ENCODE measurements at places on chromosomes 2 and 18. TPM values are rescaled to one million over a fixed set of nuclear protein-coding genes. Genes with fewer than 3 reads are reported as not detected.
A peak's percentile ranks its signal among the peaks of the same experiment; 100 is the strongest.

DNA sequence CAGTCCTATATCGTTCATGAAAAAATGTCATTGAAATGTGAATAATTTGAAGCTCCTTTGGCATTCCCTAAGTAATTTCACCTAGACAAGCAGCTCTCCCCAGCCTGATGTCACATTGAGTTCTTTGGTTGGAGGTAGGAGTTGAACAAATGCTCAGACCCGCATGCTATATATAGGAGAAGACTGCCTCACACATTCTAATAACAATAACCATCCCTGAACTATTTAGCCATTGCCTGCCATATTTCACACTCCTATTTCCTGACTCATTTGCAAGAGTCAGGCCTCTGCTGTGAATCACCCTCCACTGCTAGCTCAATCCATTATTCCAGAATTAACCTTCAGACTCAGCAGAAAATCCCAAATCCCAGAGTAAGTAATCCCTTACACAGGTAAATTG, 256.6 kb upstream of the ACVR2A start:
- H3K27ac ChIP-seq = no peak overlapping the region
- no peak overlapping the region for H3K4me3 ChIP-seq
- H3K27me3 ChIP-seq = no peaks in the 10 kb centered on the region

DNA sequence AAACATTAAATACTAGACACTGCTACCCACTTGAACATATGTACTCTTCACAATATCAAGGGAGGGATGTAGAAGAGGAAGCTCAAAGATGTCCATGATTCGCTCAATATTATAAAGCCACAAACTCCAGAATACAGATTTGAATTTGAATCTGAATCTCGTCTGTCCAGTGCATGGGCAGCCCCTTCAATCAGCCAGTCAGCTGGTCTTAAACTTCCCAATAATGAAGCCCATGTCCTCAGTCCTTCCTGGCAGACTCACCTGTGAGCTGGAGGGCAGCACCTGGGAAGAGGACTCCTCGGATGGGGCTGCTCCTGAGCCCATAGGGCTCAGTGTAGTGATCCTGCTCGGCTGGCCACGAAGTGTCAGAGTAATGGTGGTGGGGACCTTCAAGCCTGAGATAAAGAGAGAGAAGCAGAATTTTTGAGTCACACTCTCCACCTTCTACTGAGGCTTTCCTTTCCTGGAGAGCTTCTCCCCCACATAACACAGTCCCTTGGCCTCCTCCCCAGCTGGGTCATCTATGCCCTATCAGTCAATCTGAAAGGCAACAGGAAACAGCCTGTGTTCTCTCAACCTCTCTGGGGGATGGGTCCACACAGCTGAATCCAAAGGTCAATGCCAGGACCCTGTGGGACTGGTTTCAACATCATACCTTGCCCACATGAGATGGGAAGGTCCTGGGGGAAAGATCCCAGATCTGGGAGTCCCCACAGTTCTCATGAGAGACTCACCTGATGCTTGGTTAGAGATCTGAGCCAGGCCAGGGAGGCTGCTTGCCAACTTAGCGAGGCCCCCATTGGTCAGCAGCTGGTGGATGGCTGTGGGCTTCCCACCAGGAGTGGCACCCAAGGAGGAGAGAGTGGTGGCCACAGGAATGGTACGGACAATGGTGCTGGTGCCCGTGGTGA, 36.5 kb downstream of the KANSL3 start:
- no peak overlapping the region for H3K27ac ChIP-seq
- DNase-seq = no peak
- peaks cover 56% of the 10 kb centered on the region for H3K36me3 ChIP-seq
- H3K4me1 ChIP-seq = no peaks in the 10 kb centered on the region
- H3K4me3 ChIP-seq = no peak overlapping the region

- DNase-seq = no peak
- H3K4me3 ChIP-seq = no peak overlapping the region
- H3K4me1 ChIP-seq = peaks cover 9% of the 10 kb centered on the region
- H3K36me3 ChIP-seq = no peaks in the 10 kb centered on the region
Observed at GRCh38 chr2:98458667-98459380, 14.2 kb downstream of the INPP4A start.

DNA sequence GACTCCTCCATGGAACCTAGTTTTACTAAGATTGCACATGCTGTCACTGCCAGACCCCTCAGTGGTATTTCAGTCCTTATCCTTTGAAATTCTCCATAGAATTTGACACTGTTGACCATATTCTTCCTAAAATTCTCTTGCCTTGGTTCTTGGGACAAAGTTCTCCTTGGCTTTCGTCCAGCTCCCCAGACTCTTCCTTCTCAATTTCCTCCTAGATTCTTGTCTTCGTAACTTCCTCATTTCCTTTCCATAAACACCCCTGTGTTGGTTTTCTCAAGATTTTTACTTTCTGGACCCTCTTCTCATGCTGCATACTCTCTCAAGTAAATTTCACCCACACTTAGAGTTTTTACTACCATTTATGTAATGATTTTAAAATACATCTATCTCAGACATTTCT, 96.6 kb upstream of the TWSG1 start:
- DNase-seq = no peak
- no peak overlapping the region for H3K27ac ChIP-seq
- no peaks in the 10 kb centered on the region for H3K27me3 ChIP-seq
- H3K36me3 ChIP-seq = peaks cover 30% of the 10 kb centered on the region
- no peak overlapping the region for H3K4me3 ChIP-seq

- no peak overlapping the region for H3K4me3 ChIP-seq
- H3K36me3 ChIP-seq = no peaks in the 10 kb centered on the region
- H3K27me3 ChIP-seq = no peaks in the 10 kb centered on the region
- no peak for DNase-seq
- peak overlapping the region; percentile 0 for H3K27ac ChIP-seq
Observed at GRCh38 chr2:139122711-139123158, 342.5 kb upstream of the NXPH2 start.

- H3K27me3 ChIP-seq = no peaks in the 10 kb centered on the region
- DNase-seq = no peak
- H3K27ac ChIP-seq = no peak overlapping the region
- peaks cover 10% of the 10 kb centered on the region for H3K4me1 ChIP-seq
Observed at GRCh38 chr2:164569378-164569777, 51.9 kb downstream of the GRB14 start.

GRCh38 chr2:176177580-176178037, 10.9 kb upstream of the HOXD1 start:
- H3K4me1 ChIP-seq = peaks cover 10% of the 10 kb centered on the region
- DNase-seq = no peak
- no peak overlapping the region for H3K27ac ChIP-seq
- peak overlapping the region; percentile 63 for H3K4me3 ChIP-seq

DNA sequence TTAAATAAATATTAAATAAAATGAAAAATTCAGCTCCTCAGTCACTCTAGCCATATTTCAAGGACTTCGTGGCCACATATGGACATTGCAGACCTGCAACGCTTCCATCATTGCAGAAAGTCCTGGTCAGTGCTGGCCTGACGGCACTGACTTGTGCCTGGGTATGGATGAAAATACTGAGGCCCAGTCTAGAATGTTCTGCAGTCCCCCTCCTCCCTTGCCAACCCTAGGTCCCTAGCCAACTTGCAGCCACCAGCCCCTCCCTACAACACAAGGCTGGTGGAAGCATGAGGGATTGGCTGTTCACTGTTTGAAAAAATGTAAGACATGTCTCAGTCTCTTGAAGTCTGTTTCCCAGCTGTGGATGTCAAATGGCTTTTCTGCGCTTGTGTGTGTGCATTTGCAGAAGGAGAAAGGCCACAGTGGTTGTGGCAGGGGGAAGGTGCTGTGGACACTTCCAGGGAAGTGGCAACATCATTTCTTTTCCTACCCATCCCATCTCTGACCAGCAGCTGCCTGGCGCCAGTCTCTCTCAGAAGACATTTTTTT, 9.9 kb downstream of the IGFBP5 start:
- H3K27me3 ChIP-seq = no peaks in the 10 kb centered on the region
- peak overlapping the region; percentile 53 for H3K27ac ChIP-seq
- no peak for DNase-seq
- no peak overlapping the region for H3K4me3 ChIP-seq

DNA sequence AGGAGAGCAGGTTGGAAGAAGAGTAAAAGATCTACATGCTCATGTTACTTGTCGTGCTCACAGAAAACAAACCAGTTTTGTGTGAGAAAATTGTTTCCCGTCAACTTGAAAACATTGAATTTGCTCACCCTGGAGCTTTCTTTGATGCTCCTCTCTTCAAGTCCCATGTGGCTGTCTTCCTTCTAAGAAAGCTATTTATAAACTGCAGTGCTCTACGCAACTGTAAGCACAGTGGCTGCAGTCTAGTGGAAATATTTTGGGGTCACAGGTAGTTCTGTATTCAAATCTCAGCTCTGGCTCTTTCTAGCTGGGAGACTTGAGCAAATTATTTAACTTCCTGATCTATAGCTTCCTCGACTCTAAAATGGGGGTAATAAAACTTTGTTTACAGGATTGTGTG, 211.8 kb downstream of the PLCL1 start:
- H3K4me1 ChIP-seq = no peaks in the 10 kb centered on the region
- no peak overlapping the region for H3K4me3 ChIP-seq
- no peak overlapping the region for H3K27ac ChIP-seq
- DNase-seq = no peak
- H3K27me3 ChIP-seq = peaks cover 24% of the 10 kb centered on the region

GRCh38 chr2:191938779-191939178, 91.9 kb upstream of the CAVIN2 start:
- H3K27ac ChIP-seq = no peak overlapping the region
- peaks cover 36% of the 10 kb centered on the region for H3K4me1 ChIP-seq
- H3K27me3 ChIP-seq = peaks cover 2% of the 10 kb centered on the region
- DNase-seq = no peak

DNA sequence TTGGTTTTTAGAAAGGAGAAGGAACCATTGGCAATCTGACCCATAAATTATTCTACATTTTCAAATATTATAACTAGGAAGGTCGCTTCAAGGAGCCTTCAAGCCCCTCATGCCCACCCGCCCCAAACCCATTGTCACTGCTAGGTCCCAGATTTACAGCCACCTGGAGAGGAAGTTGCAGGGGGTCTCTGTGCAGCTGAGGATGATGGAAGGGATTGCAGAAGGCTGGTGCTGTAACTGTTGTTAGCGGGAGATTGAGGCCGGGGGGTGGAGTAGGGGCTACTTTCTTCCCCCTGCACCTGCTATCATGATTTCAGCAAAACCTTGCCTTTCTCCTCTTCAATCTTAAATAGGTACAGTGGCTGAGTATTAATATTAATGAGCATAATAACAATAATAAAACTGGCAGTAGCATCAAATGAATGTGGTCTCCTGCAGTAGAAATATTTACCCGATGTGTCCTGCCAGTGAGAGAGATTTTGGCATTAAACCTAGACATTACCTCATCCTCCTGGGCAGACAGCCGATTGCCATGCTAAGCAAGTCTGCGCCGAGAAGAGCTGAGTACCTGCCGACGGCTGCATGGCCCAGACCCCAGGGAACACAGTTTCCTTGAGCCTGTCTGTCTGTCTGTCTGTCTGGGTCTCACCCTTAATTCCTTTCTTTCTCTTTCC, 225.4 kb downstream of the FAM210A start:
- H3K36me3 ChIP-seq = peaks cover 13% of the 10 kb centered on the region
- DNase-seq = no peak
- H3K27ac ChIP-seq = peak overlapping the region; percentile 86
- H3K27me3 ChIP-seq = peaks cover 10% of the 10 kb centered on the region
- peaks cover 32% of the 10 kb centered on the region for H3K4me1 ChIP-seq
- peak overlapping the region; percentile 8 for H3K4me3 ChIP-seq

DNA sequence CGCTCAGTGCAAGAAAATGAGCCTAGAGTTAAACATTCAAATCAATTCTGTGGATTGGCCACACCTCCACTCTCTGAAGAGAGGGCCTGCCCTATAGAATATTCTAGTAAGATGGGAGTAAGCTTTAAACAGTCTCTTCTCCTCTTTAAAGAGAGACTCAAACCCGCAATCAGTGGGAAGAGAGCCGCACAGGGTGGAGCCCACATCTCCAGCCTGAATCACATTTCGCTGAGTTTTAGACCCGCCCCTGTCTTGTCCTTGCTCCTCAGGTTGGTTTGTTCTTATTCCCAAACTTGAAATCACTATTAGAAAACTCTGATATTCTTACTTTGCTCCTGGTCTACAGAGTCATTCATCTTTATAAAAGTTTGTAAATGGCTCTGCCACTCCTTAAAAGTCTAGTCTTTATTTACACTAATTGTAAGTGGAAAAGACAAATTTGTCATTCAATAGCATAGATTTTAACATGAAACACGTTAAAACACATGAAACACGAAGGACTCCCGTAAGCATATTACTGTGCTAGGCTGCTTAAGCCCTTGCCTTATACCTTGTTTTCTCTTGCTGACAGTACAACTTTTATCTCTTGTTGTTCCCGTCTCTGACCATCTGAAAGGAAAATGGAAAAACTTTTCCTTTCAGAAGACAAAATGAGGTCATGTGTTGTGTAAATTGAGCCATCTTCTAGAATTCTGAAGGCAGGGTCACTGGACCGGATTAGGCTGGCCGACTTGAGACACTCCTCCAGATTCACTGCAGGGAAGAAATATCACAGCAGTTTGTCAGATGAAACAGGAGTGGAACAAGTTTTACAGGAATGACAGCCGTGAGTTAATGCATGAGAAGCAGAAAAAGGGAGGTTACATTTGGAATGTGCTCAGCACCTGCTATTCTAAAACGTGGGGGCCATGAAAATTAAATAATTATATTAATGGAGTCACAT, 5.6 kb downstream of the DSC1 start:
- DNase-seq = peak; percentile 45
- no peaks in the 10 kb centered on the region for H3K36me3 ChIP-seq
- no peaks in the 10 kb centered on the region for H3K27me3 ChIP-seq
- H3K4me1 ChIP-seq = peaks cover 34% of the 10 kb centered on the region

- H3K36me3 ChIP-seq = no peaks in the 10 kb centered on the region
- DNase-seq = no peak
- H3K4me3 ChIP-seq = no peak overlapping the region
Observed at GRCh38 chr2:136107051-136108033, 10.6 kb downstream of the CXCR4 start.

DNA sequence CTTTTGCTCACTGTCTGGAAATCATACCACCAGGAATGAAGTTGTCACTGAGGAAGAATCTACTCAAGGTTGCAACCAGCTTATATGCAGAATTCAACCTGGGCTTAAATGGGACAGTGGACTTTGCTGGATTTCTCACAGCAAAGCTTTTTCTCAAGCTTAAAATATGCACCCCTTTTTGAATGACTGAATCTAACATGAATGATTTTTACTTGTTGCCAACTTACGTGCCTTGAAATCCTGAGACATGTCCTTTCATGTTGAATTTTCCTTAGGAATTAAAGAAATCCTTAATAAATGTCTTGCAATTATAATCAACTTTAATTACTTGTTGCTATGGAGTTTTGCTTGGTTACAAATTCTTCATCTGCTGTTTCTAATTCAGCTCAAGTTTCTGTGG, 57.4 kb downstream of the SPP2 start:
- H3K27ac ChIP-seq = no peak overlapping the region
- no peaks in the 10 kb centered on the region for H3K36me3 ChIP-seq
- DNase-seq = no peak
- H3K4me3 ChIP-seq = no peak overlapping the region
- peaks cover 9% of the 10 kb centered on the region for H3K27me3 ChIP-seq

The SRD5A2 gene
- total RNA-seq = not detected

The CPSF3 gene
- total RNA-seq = 45.1 TPM

The EML6 gene
- 0.93 TPM for total RNA-seq

The SPC25 gene
- 10.1 TPM for total RNA-seq

The CCBE1 gene
- total RNA-seq = 71.1 TPM

The KRTCAP3 gene
- 26.1 TPM for total RNA-seq
